Right lobe of liver (tissue), 6 donors: ENCODE measurements at places on chromosomes 5 and 9. TPM values are rescaled to one million over a fixed set of nuclear protein-coding genes. Genes with fewer than 3 reads are reported as not detected.

DBH gene
- total RNA-seq, result 4.7 TPM

DIPK1B gene
- total RNA-seq, result 7.7 TPM

SPINK13 gene
- total RNA-seq, result not detected

TMEFF1 gene
- 0.24 TPM for total RNA-seq

AJM1 gene
- total RNA-seq, result 1.8 TPM

NAIP gene
- total RNA-seq, result 7.3 TPM

NTRK2 gene
- 0.19 TPM for total RNA-seq

SPATA31A1 gene
- not detected for total RNA-seq

TRAPPC13 gene
- total RNA-seq, result 9.1 TPM
